Stimulated activated CD4-positive, alpha-beta T cell treated with anti-CD3 and anti-CD28 coated beads, Interleukin-12 subunit alpha, Interleukin-12 subunit beta, amount 100 ng/mL, for 24 hours (primary cell): ENCODE measurements at places on chromosomes 6 and 20.
A peak's percentile ranks its signal among the peaks of the same experiment; 100 is the strongest.

DNA sequence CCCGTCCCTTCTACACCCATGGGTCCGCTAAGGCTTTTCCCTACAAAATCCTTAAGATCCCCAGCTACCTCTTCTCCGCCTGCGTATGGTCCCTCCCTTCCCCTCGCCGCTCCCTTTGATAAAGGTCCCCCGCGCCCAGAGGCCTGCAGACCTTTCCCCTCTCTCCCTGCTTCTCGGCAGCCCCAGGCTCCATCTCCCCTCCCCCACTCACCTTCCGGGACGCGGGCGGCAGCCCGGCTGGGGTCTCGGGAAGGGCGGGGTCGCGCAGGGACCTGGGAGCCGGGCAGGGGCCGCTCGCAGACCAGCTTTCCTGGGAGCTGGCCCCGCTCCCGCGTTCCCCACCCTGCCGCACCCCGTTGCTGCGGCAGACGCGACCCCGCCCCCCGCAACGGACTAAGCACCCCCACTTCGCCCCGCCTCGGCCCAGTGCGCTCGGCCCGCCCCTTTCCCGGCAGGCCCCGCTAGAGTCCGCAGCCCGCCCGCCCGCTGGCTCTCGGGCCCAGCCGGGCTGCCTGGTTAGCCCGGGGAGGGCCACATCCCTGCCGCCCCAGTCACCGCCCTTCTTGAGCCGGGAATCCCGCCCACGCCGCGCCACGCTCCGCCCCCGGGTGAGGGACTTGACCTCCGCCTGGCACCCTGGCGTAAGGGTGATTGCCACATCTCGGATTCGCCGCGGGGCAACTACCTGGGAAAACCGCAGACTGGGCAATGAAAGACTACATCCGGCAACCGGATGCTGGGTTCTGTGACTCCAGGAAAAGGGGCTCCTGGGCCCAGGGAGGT, at the start of gene FLOT1:
Gene FLOT1 (minus strand): TSS at position 372 of the 783 bp plus-strand sequence. CDS start 498 bp downstream, outside the sequence.
- peak; percentile 90 for DNase-seq

- no peak for DNase-seq
These were observed 541.8 kb upstream of the NRSN1 start for GRCh38 chr6:23584134-23584763.

DNA sequence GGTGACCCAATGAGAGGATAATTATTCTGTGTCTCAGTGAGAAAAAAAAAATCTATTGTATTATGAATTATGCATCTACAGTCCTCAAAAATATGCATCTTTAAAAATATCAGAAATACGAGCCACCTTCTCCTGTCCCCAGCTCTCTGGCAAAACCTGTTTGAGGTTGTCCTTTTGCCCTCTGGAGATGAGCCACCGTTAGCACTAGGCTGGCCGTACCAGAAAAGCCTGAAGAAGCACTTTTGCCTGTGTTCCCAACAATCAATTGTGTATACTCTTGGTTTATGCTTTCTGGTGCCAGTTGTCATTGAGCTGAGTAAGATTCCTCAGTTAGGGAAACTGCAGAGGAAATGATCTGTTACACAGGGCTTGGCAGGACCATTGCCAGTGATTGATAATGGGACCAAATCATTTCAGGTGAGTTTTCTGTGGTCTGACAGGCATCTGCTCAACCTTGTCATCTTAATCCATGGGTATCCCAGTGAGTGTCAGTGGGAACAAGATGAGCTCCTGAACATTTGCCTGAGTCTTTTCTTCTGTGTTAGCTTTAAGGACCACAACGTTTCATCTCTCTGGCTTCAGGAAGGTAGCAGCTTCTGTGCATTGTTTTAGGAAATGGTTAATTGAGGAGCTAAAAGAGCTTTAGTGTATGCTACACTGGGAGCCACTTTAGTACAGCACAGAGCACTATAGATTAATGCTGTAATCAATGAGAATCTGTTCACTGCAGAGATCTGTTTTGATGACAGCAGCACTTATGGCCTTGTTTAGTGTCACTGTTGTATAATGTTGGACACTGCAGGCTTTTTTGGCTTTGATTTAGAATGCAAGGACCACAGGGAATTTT, 330.1 kb downstream of the RIMS1 start:
- no peak for DNase-seq

GRCh38 chr20:52622081-52622480, 350.1 kb upstream of the TSHZ2 start:
- DNase-seq: no peak

DNA sequence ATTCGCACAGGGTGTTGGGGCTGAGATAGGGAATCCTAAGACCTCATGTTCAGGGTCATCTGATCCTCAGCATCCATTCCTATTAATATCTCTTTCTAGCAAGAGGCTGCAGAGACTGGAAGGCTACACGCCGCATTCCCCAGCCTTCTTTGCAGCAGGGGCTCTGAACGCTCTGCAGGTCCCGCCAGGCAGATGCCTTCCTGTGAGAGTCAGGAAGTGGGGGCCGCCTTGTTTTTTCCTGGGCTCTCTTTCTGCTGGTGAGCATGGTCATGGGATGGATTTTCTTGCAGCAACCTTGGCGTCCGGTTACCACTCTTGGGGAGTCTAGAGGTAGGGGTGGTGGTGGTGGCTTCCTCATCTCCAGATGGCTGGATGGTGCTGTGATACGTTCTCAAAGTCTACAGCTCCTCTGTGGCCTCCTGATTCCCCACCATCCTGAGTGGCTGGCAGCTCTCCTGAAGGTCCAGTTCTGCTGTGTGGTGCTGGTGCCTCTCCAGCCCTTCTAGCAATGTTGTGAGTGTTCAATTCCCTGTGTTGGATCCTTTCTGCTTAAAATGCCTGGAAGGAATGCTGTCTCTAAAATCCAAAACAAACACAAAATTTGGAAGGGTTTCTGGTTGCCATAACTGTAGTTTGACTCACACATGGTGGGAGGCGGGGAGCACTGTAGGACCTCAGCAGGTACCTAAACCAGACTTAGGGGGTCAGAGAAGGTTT, 111.9 kb downstream of the CEBPB start:
- no peak for DNase-seq

GRCh38 chr6:31664790-31665500, at the start of gene GPANK1:
GPANK1 (minus strand) TSS chr6:31664997; CDS start chr6:31664478, 519 bp downstream.
- DNase-seq: peak; percentile 81

DNA sequence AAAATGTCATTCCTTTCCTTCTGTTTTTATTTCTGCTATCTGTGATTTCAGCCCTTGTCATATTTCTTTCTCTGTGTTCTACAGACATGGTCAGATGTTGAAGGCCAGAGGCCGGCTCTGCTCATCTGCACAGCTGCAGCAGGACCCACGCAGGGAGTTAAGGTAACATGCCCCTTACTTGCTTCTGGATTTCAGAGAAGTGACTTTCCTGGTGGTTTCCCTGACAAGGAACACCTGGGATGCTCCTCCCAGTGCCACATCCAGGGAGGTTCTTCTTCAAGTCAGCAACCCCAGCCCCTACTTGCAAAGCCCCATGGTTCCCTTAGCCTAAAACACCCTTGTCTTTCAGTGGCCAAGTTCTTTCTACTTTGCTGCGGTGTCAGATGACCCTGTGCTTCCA, 41.3 kb downstream of the CDH26 start:
- no peak for DNase-seq

- no peak for DNase-seq
These were observed 34.8 kb upstream of the SIRPA start for GRCh38 chr20:1860446-1860845.

DNA sequence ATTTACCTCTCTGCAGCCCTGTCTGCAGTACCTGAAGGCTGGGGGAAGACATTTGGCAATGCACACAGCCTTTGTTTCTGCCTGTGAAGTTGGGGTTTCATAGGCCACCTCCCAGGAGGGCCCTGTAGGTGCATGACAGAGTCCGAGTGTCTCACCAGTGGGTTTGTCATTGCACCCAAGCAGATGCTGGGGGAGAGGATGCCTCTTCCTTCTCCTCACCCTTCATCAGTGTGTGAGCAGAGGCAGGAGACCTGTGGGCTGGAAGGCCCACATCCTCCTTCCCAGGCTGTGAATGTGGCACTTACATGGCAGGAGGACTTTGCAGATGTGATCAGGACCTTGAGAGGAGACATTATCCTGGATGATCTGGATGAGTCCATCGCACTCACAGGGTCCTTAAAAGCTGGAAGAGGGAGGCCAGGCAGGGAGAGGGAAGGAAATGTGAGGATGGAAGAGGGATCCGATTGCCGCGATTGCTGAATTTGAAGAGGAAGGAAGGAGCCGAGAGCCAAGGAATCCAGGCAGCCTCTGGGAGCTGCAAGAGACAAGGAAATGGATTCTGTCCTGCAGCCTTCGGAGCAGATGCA, 30.4 kb downstream of the SYNJ2 start:
- DNase-seq: no peak

- DNase-seq: no peak
These were observed 1.4 kb downstream of the MTCL3 start for GRCh38 chr6:127517693-127518092.

DNA sequence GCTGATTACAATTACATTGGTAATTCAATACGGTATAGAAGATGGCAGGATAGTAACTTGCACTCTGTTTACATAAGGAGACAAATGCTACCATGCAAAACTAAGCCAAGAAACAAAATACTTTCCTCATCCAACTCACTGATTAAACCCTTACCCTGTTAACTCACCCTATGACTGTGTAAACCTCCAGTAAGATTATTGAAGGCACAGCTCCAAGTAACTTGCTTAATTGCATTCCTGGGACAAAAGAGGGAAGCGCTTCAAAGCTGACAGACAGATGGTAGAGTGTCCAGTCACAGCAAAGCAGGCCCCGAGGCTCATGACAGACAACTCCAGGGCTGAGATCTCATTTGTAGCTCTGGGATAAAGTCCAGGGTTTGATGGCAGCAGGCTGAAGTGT, 6.9 kb upstream of the KIF16B start:
- DNase-seq: no peak

- no peak for DNase-seq
These were observed 58.8 kb upstream of the SLCO4A1 start for GRCh38 chr20:62583424-62583920.

GRCh38 chr6:108039681-108040080, 34.9 kb downstream of the OSTM1 start:
- DNase-seq: no peak

GRCh38 chr20:48718786-48719578, 108.8 kb downstream of the PREX1 start:
- no peak for DNase-seq

- no peak for DNase-seq
These were observed 2.1 kb downstream of the CPNE1 start for GRCh38 chr20:35662551-35662950.

DNA sequence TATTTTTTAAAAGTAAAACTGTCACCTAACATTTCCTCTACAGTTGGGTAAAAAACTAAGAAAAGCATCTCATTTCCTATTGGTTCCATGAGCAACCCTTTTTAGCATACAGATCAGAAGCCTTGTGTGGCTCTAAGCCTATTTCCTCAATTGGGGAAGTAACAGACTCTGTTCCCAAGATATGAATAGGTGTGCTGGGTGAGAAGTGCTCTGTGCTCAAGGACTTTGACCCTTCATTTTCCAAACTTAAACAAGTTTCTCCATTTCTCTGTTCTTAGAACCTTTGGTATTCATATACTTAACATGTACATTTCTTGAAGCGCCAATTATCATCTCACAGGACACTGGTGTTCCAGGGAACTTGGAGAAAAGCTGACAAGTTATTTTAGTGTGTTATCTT, 24.1 kb downstream of the CARMIL1 start:
- DNase-seq: no peak

DNA sequence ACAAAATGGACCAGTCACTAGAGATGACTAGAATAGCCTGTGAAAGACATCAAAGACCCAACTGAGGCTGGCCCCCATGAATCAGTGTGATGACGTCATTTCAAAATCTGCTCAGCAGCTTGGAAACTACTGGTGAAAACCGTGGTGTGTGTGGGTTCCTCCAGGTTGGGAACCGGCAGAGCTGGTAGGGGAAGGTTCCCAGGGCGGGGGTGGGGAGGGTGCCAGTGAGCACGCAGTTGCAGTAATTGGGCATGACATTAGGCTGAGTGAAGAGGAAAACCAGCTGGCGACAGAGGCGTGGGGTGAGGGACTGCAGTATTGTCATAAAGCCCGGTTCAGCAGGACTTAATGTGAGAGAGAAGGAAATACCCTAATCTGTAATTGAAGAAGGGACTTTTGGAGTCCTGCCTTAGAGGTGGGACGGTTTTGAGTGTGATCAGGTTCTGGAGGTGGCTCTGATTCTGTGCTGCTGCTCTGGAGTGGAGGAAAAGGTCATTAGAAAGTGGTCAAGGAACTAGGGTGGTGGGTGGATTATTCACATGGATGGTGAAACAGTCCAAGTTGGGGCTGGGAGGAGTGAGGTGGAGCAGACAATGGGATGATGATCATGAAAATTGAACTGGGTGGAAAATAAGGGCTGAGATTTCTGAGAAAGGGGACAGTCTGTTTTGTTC, 52.0 kb upstream of the MTHFD1L start:
- DNase-seq: no peak

DNA sequence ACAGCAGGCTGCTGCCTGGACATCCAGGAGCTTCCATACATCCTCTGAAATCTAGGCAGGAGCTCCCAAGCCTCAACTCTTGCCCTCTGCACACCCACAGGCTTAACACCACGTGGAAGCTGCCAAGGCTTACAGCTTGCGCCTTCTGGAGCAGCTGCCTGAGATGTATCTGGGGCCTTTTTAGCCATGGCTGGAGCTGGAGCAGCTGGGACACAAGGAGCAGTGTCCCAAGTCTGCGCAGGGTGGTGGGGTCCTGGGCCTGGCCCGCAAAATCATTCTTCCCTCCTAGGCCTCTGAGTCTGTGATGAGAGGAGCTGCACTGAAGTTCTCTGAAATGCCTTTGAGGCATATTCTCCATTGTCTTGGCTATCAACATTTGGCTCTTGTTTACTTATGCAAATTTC, 255.0 kb downstream of the DLL1 start:
- DNase-seq: no peak

- DNase-seq: no peak
These were observed 6.6 kb downstream of the CDC25B start for GRCh38 chr20:3802524-3803239.

DNA sequence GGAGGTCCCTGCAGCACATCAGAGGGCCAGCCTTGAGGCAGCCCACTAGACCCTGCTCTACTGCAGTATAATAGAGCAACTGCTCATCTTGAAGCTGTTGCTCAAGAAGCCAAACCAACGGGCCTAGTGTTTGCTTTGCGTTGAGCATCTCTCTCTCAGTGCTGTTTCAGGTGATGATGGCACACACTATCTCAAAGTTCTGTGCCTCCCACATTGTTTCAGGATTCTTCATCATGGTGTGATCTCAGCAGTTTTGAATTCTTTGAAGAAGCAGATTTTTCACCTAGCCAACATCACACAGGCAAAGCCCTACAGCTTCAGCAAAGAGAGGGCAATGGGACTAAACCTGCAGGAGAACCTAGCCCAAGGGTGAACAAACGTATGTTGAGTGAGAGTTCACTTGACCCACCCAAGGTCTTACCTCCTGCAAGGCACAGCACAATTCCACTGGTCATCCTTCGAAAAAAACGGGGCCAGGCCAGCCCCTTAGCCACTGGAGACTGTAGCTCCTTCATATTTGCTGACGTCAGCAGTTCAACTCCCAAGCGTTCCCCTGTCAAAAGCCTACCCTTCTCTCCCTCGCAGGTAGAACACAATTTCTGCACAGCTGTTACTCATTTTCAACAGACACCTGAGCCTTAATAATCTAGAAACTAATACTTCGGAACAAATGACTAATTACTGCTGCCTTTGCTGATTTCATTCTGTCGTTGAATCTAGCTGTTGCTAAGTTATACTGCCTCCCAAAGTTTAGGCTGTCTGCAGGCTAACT, 15.8 kb downstream of the MYB start:
- peak; percentile 5 for DNase-seq

- DNase-seq: no peak
These were observed 4.1 kb upstream of the TMEM14B start for GRCh38 chr6:10743515-10743914.

- no peak for DNase-seq
These were observed 4.2 kb downstream of the PHIP start for GRCh38 chr6:79073888-79074287.

- DNase-seq: no peak
These were observed 136.0 kb downstream of the EDN1 start for GRCh38 chr6:12426121-12426520.
